ENCODE measurements at places on chromosomes 1 and 21.

- DNase-seq, result peak; percentile 49
These were observed 44.9 kb upstream of the CYP2J2 start for GRCh38 chr1:59971464-59971911.

- peak; percentile 66 for DNase-seq
These were observed at the start of gene B4GALT2 for GRCh38 chr1:43978551-43979260. TSS of gene B4GALT2 (plus strand) at chr1:43979210. CDS start at chr1:43981161, 1,951 bp downstream.

DNA sequence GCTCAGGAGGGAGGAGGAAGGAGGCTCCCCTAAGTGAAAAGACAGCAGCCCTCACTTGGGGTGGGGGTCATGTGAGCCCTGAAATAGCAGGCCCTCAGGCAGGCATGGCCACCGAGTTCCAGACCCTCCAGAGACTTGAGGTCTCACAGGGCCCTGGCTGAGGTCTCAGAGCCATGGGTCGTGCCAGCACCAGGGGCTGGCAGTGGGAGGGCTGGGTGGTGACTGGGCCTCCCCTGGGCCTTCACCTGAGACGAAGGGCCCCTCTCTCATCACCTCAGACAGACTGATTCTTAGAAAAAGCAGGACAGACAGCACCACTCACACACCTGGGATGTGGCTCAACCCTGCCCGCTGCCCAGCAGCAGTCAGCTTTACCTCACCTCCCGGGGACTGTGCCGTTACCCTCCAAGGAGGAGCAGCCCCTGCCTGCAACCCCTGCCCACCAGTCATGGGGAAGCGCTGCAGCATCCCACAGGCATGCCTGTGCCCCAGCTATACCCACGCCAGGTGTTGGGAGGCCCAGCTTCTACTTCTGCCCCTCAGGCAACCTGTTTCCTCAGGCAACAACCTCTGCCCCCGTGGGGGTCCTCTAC is 42.6 kb upstream of the LRP8 start:
- no peak for DNase-seq

- DNase-seq, result no peak
These were observed 60.0 kb downstream of the SLC25A24 start for GRCh38 chr1:108140177-108140576.

DNA sequence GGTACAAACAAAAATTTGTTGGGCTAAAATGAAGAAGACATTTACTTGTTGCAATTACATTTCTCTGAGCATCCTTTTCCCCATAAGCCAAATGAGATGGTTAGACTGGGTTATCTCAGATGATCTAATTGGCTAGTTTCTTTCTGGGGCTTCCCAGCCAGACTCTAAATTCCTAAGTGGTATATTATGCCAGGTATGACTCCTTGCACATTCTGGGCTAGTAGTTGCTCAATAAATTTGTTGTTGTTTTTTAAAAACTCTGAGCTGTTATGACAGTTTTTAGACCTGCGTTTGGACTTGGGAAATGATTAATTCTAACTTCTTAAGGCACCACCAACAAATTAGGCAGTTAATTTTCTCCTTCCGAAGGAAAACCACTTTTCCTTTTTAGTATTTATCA is 66.1 kb downstream of the UCK2 start:
- no peak for DNase-seq

GRCh38 chr21:45698493-45699184 is 55.1 kb downstream of the PCBP3 start:
- DNase-seq, result peak; percentile 20

DNA sequence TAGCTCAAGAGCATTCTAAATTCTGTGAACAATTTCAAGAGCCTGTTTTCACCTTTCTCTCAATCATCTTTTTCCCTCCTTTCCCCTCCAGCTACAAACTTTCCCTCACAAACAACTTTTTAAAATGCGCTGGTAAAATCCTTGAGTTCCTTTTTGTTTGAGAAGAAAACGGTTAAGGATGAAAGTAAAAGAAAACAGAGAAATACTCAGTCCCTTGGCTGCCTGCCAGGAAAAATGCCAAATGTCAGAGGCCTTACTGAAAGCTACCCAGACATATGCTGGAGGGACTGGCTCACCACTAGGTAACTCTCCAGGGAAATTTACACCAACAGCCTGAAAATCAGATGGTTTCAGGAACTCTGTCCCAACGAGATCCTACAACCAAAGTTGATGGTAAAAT is 11.0 kb upstream of the SERBP1 start:
- peak; percentile 54 for DNase-seq

- DNase-seq, result no peak
These were observed 2.3 kb upstream of the ECE1 start for GRCh38 chr1:21292503-21292983.

DNA sequence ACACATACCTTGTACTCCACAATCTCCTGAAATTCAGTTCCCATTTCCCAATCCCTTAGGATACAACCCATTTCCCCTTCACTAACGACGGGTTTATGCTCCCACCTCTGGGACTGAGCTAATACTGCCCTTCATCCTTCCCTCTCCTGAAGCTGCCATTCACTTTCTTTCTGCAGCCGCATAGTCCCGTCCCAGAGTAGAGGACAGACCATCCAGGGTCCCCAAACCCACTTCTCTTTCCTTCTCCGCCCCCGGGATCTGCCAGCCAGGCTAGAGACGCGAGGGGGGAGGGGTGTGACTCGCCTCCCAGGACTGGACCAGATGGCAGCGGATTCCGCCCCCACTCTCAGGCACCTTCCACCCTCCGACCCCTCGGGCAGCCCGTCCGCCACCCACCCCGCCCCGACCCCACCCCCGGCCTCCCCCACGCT is 679 bp downstream of the ABL2 start:
- peak; percentile 40 for DNase-seq

DNA sequence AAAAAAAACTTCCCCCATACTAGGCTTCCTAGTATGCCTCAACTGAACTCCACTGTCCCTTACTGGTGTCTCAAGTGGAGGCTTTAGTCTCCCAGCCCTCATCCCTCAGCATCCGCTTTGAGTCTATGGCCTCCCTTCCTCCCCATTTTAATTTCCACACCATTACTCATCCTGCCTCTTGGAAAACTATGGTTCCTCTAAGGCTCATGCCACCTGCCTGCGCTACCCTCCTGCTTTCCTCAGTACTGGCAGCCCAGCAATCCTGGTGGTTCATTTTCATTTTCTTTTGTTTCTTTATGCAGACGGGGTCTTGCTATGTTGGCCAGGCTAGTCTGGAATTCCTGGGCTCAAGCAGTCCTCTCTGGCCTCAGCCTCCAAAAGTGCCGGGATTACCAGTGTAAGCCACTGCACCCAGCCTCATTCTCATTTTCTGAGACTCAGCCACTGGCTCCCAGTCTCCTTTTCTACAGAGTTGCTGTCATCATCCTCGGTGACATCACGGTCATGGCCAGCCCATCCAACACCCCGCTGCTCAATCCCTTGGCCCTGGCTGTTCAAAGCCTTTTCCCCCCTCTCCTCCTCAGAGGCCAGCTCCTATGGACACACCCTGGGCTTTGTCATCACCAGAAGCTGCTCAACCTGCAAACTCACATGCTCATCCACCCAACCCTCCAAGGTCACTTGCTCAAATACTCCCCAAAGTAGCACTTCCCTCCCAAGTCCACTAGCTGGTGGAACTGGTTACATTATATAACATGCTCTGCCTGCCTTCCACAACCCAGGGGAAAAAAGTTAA is 2.3 kb upstream of the PMVK start:
- no peak for DNase-seq

GRCh38 chr21:14673649-14674048 is 127.5 kb upstream of the SAMSN1 start:
- no peak for DNase-seq

- DNase-seq, result peak; percentile 32
These were observed 37.4 kb upstream of the WASF2 start for GRCh38 chr1:27527223-27527889.

GRCh38 chr1:216005916-216006315 is 417.3 kb downstream of the USH2A start:
- no peak for DNase-seq

DNA sequence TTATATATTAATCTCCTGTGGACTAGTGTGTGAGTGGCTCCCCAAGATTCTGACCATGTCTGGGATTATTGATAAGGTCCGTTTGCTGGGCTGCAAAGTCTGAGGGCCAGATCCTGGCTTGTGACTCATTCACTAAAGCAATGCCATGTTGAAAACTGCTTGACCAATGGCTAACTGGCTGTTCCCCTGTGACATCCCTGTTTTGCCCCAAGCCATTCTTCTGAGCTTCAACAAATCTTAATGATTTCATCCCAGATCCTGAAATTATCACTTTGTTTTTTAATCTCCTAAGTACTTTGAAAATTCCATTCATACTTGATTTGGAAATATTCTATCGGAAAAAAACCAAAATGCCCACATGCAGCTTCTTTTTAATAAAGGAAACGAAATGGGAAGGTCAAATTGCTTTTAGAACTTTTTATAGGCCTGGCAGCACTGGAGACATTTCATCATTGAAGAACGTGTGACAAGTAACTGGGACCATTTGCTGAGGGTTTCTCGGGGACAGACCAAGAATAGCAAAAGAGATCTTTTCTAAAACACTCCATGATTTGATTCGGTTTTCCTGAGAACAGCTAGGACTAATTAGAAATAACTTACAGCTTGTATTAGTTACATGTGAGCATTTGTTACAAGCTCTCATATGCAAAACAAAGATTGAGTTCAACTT is 121.3 kb downstream of the TGFB2 start:
- DNase-seq, result no peak

DNA sequence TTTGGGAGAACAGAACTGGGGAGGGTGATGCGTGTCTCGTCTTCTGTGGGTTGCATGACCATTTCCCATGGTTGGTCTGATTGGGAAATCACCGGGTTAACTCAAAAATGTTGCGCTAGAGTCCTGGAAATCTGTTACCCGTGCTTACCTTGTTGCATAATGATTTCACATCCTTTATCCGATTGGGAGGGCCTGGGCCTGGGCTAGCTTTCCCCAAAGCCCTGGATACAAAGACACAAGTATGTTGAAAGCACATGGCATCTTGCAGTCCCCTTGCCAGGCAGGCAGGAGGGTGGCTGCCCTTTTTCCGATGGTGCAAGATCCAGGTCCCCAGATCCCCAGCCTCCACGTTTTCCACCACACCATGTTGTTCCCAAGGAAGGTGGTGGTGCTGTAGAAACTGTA is 582 bp downstream of the TRPM2 start:
- DNase-seq, result no peak

DNA sequence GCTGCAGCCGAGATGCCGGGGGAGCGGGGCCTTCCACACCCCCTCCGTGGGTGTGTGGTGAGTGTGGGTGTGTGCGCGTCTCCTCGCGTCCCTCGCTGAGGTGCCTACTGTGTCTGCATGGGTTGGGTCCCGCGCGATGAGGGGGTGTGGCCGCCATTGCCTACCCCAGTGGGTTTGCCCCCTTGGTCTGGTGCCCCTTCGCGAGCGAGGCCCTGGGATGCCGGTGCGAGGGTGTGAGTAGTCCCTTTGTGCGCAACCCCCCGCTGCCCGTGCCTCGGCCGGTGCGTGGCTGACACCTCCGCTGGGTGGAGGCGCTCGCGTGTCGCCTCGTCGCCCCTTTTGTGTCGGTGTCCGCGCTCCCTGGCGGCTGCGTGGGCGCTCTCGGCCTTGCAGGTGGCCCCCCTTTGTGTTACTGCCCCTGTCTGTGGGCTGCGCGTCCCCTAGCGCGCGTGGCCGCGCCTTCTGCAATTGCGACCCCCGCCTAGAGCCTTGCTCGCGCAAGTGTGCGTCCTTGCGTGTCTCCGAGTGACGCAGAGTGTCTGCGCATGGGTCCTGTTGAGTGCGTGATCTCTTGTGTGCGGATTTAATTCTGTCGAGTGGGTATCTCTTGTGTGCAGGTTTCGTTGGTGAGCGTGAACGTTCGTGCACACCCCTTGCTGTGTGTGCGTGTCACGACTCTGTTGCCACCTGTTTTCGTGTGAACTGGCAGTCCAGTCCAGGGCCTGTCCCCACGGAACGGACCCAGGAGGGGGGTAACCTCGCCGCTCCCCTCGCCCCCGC is 553 bp downstream of the TTC3 start:
- peak; percentile 66 for DNase-seq

- no peak for DNase-seq
These were observed 167.4 kb downstream of the LRRC40 start for GRCh38 chr1:70038025-70038424.

GRCh38 chr1:153538315-153538821 is 2.4 kb downstream of the S100A5 start:
- no peak for DNase-seq

DNA sequence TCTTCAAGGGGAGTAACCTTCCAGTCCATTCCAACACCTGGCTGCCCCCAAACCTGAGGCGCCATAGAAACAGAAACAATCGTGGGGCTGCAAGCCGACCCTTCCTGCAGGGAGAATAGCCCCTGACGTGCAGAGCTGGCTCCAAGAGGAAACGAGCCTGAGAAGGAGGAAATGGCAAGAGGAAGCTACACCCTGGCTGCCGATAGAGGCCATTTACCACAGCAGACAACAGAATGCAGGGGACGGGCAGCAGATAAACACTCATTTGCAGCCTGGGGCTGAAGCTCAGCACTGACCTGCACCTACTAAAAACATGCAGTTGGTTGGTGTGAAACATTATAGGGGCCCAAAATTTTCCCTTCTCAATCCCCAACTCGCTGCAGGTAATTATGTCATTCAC is 8.7 kb upstream of the TDRD10 start:
- DNase-seq, result no peak

- DNase-seq, result no peak
These were observed 65.3 kb upstream of the PPP2R5A start for GRCh38 chr1:212219679-212220463.

GRCh38 chr21:34673006-34673405 is 4.2 kb downstream of the CLIC6 start:
- no peak for DNase-seq

- no peak for DNase-seq
These were observed 60.3 kb downstream of the RHOU start for GRCh38 chr1:228795596-228795995.

DNA sequence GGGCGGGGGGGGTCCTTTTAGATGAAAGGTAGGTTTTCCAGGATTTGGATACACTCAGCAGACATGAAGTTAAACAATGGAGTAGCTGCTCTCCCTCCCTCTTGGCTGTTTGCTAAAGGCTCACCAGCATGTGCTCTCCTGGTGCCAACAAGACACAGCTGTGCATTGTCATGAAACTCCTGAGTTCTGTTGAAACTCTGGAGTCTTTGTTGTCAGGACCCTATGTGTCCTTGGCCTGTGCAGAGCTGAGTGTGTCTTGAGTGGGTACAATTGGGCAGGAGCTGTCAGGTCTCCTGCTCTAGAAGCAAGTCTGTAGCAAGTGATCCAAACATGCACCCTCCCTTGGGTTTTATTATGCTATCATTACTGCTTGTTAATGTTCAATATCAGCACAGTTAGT is 12.7 kb downstream of the TBX19 start:
- DNase-seq, result no peak

- no peak for DNase-seq
These were observed 67.9 kb downstream of the PHACTR4 start for GRCh38 chr1:28437264-28437923.

- no peak for DNase-seq
These were observed 328.3 kb upstream of the ADGRL2 start for GRCh38 chr1:81472387-81472786.

GRCh38 chr1:195434566-195435203 is 1173.6 kb downstream of the KCNT2 start:
- no peak for DNase-seq

Measured in stimulated activated CD4-positive, alpha-beta T cell treated with anti-CD3 and anti-CD28 coated beads, Interleukin-2, amount 100 ng/mL, for 24 hours (primary cell).